Head of caudate nucleus (tissue), 42 donors: ENCODE measurements at places on chromosomes 1 and 21.

- DNase-seq: peak; percentile 26
Measured at GRCh38 chr1:30420519-30421050, 302.8 kb downstream of the MATN1 start.

- peak; percentile 49 for DNase-seq
Measured at GRCh38 chr1:61082311-61083012, at the start of gene NFIA. TSS of gene NFIA (plus strand) at chr1:61082561.

DNA sequence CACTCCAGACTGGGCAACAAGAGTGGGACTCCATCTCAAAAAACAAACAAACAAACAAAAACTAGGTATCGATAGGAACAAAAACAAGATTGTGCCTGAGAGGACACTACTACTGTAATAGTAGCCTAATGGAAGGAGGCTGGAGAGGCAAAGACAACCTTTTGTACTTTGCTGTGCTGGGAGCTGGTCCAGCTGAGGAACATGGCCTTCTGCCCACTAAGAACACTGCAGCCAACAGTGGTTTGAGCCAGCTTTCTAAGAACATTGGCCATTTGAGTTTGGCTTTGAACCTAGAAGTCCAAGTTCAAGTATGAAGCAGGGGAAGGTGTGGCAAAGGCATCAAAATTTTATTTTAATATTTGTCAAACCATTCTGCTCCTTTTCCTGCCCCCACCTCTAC is 22.7 kb upstream of the RGS8 start:
- peak; percentile 29 for DNase-seq

DNA sequence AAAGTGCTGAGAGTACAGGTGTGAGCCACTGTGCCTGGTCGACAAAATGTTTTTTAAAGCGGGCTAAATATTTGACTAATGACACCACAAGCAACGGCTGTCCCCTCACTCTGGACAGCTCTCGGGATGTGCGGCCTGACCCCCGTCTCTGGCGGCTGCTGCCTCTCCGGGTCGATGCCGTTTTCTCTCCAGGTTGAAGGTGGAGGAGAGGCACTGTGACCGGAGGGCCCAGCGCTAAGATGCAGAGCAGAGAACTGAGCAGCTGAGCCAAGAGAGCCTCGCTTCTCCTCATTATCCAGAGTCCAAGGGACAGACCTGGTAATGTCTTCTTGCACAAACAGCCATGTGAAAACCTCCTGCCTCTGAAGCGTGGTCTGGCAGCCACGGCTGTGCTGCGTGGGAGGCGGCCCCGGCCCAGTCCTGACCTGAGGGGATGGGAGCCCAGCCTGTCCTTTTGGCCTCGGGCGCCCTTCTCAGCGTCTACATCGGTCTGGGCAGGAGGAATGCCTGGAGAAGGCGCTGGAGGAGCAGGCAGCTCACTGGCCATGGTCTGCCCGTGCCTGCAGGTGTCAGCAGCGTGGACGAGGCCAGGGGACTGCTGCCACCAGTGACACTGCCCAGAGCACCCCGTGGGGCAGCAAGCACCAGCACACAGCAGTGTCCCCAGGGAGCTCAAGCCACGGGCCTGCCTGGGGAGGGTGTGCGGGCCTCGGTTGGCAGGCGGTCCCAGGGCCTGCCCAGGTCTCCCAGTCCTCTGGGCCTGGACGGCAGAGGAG is 10.3 kb downstream of the MORN1 start:
- DNase-seq: no peak

- no peak for DNase-seq
Measured at GRCh38 chr1:223456747-223457146, 63.5 kb downstream of the CCDC185 start.

- no peak for DNase-seq
Measured at GRCh38 chr1:21823980-21824702, 12.1 kb downstream of the LDLRAD2 start.

DNA sequence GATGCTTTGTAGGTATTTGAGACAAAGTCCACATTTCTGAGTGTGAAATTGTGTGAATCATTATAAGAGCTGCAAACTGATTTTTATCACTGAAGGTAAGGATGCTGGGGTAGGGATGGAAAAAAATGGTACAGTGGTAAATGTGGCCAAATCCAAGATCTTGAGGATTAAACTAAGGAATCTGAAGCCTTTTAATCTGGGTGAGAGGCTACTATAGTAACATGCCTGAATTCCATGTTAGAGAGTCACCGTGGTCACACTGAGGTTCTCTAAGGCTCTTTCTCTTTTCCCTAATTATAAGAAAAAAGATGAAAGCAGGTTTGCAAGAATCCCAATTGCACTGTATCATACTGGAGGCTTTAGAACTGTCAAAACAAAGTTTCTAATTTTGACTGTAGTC is 17.6 kb downstream of the PTGER3 start:
- DNase-seq: no peak

DNA sequence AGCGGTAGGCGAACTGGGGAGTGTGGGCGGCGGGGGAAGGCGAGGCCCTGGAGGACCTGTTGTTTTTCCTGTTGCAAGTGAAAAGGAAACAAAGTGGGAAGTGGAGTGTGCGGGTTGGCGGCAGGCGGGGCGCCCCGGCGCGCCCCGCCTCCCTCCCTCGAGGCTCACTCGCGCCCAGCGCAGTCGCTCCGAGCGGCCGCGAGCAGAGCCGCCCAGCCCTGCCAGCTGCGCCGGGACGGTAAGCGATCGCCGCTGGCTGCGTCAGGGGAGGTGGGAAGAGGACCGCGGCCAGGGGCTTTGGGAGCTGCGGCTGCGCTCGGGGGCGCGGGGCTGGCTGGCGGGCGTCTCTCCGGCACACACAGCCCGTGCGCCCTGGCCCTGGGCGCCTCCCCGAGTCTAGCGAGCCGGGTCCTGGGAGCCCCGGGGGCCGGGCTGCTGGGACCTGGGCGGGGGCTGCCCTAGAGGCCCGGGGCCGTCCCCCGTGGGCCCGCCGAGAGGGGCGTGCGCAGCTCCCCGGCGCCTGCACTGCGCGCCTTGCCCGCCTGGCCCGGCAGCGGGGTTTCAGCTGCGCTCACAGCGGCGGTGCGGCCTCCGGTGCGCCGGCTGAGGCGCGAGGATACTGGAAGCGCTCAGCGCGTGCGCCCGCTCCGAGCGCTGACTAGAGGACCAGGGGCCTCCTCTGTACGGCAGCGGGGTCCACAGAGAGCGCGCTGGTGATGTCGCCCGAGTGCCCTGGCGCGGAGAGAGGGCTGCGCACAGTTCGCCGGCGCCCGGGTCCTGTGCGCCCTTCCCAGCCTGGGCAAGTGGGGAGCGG is at the start of gene PIK3CD:
TSS of gene PIK3CD (plus strand) at position 167 of the 814 bp plus-strand sequence. CDS start 58,725 bp downstream, outside the sequence.
- no peak for DNase-seq

GRCh38 chr1:59857679-59858354 is 43.1 kb downstream of the HOOK1 start:
- DNase-seq: no peak

DNA sequence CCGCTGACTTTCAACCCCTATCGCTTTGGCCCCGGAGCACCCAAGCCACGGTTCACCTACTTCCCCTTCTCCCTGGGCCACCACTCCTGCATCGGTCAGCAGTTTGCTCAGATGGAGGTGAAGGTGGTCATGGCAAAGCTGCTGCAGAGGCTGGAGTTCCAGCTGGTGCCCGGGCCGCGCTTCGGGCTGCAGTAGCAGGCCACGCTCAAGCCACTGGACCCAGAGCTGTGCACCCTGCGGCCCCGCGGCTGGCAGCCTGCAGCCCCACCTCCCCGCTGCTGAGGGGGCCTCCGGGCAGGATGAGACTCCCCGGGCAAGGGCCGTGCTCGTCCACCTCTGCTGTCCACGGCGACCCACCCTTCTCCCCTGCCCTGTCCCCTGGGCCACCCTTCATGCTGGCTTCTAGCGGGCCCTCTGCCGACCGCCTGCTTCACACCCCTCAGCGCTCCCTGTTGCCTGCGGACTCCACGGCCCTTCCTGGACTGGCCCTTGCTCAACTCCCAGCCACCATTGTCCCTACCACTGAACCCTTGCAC is 92.2 kb upstream of the TRABD2B start:
- no peak for DNase-seq

GRCh38 chr1:26302733-26303405 is 3.6 kb downstream of the UBXN11 start:
- DNase-seq: no peak

DNA sequence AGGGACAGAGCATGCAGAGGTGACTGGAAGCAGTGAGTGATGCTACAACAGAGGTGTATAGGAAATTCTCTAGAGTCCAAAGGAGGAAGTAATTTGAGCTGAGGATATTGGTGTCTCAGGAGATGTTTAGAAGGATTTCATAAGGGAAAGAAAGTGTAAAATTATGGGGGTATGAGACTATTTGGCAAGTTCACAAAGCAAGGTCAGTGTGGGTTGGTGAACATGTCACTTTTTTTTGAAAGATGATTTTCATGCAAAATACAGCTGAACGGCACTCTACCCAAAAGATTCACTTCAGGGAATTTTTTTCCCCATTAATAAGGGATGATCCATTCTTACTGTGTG is 24.1 kb downstream of the HMGCS2 start:
- DNase-seq: no peak

DNA sequence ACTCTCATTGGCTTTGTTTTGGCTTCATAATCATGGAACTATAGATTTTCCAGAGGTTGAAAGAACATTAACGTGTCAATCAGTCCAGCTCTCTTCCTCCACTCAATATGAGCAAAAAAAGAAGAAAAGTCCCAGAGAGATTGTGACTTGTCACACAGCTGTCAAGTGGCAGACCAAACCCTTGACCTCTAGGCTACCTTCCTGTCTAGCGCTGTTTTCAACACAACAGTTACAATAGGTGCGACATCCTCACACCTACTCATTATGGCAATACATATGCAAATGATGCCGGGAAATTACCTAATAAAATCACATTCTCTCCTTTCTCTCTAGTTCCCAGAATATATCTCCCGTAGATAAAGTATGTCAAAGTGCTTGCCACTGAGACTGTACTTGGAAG is 1.1 kb downstream of the WARS2 start:
- no peak for DNase-seq

DNA sequence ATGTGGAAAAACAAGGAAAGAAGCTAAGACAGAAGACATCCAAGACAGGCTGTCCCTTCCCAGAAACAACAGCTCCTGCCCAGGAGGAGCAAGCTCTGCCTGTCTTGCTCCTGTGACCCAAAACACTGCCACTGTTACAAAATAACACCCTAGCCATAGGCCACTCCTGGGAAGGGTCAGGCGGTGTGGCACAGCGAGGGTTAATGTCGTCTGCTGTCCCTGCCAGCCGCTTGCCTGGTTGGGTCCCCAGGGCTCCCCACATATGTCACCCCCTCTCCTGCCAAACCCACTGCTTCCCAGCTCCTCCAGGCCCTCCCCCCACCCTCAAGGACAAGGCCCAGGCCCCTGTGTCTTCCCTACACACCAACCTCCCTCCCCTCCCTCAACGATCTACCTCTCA is 3.9 kb upstream of the NHLH1 start:
- no peak for DNase-seq

DNA sequence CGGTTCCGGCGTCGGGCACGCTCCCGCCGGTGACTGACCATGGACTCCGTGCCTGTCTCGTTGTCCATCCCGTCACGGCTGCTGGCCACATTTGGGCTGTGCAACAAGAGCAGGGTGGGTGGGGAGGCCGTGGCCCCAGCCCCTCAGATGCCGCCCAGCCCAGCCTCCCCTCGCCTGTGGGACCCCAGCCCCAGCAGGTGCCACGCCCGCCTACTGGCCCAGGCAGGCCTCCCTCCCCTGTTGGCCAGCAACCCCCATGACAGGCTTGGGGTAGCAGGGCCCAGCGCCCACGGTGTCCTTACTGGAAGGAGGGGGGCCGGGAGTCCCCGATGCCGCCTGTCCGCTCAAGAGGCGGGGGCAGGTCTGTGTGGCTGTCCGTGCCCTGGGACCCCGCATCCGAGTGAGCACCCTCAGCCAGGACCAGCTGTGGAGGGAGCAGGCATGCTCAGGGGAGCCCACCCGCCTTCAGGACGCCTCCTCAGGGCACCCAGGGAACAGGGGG is 7.1 kb downstream of the DVL1 start:
- DNase-seq: no peak

GRCh38 chr1:68231627-68232288 is 565 bp downstream of the WLS start:
- DNase-seq: peak; percentile 28

DNA sequence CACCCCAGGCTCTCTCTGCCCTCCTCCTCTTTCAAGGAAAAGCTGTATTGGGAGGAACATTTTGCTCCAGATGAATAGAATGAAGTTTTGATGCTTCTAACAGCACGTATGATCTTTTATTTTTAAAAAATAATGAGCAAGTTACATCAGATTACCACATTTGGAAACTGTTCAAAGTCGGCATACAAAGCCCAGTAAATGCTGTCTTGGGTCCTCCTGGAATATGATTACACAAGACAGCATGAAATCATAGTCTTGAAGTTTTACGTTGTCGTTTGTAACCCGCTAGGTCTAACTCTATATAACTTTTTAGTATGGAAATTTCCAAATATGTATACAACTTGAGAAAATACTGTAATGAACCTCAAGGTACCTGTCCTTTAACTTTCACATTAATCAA is 385.6 kb downstream of the HLX start:
- DNase-seq: no peak

- DNase-seq: no peak
Measured at GRCh38 chr1:94384485-94385265, 33.5 kb upstream of the ABCD3 start.

GRCh38 chr1:58932859-58933598 is 149.2 kb upstream of the JUN start:
- no peak for DNase-seq

- no peak for DNase-seq
Measured at GRCh38 chr1:33660244-33660643, 187.8 kb downstream of the ZSCAN20 start.

GRCh38 chr1:1678581-1679380 is 13.8 kb downstream of the SLC35E2B start:
- no peak for DNase-seq

- no peak for DNase-seq
Measured at GRCh38 chr1:7315946-7316345, 455.1 kb upstream of the VAMP3 start.

DNA sequence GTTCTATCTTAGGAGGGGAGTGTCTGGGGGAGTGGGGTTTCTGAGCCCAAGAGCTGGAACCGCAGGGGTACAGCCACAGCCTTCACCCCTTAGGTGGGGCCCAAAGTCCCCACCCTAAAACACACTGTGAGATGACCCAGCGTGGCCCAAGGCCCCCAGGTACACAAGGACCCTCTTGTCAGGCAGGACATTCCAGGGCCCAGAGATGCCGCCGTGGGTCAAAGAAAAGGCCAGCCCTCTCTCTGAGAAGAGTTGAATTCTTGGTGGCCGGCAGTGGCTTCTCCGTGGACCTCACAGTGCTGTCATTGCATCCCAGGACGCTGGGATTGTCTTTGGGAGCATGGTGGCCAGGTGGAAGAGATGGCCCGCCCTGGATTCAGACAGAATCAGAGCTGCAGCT is 176.3 kb upstream of the C1orf174 start:
- no peak for DNase-seq

- peak; percentile 44 for DNase-seq
Measured at GRCh38 chr1:32716312-32717148, 14.0 kb upstream of the SYNC start.

- DNase-seq: no peak
Measured at GRCh38 chr1:181391301-181391900, 91.9 kb upstream of the CACNA1E start.

GRCh38 chr1:92842082-92843045 is 10.5 kb downstream of the RPL5 start:
- DNase-seq: no peak
